ENCODE measurements at places on chromosomes 4 and X. TPM values are rescaled to one million over a fixed set of nuclear protein-coding genes. Genes with fewer than 3 reads are reported as not detected.

The PAGE2 gene
- not detected for polyA plus RNA-seq

GRCh38 chr4:10157478-10158332 lies 41.1 kb upstream of the WDR1 start:
- peak; percentile 83 for DNase-seq

GRCh38 chrX:15594371-15594770 lies 6.4 kb downstream of the ACE2 start:
- DNase-seq = no peak

DNA sequence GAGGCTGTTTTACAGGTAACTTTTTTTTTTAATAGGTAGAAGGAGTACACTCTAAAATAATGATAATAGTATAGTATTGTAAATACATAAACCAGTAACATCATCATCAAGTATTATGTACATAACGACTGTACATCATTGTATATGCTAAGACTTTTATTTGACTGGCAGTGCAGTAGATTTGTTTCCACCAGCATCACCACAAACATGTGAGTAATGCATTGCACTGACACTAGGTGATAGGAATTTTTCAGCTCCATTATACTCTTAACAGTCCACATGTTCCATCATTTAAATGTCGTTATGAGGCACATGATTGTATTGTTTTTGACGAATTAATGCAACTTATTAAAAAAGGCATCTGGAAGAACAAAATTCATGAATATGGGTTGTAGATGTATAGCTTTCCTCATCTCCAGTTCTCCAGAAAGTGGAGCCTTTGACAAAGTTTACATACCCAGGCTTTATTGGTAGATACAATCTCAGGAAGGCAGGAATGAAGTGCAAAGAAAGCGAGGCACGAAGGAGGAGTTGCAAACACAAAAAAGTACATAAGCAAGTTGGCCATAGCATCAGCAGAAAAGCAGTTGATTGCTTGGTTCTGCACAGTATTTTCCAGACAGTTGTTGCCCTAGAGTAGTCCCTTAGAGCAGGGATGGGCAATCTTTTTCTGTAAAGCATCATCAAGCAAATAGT lies 336.9 kb upstream of the NR3C2 start:
- DNase-seq = no peak

The ASB9 gene
- 0.08 TPM for polyA plus RNA-seq

GRCh38 chr4:47415719-47416118 lies 47.8 kb downstream of the COMMD8 start:
- DNase-seq = no peak

Data from fibroblast of lung (primary cell).